ENCODE measurements at places on chromosomes 2 and 18.

DNA sequence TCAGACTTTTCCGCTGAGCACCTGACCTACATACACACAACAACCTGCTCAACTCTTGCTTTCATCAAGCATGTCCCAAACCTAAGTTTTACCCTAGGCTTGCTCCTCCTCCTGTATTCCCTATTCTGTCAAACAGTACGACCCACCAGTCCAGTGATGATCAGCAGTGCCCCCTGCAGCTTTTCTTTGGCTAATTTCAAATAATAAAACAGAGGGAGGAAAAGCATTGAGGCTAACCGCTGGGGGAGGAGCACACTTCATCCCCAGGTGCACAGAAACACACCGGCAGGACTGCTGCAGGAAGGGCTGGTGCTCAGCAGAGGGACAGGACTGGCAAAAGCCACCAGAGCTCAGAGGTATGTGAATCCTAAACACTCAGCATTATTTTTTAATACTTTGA is 21.2 kb downstream of the E2F6 start:
- no peak for DNase-seq

DNA sequence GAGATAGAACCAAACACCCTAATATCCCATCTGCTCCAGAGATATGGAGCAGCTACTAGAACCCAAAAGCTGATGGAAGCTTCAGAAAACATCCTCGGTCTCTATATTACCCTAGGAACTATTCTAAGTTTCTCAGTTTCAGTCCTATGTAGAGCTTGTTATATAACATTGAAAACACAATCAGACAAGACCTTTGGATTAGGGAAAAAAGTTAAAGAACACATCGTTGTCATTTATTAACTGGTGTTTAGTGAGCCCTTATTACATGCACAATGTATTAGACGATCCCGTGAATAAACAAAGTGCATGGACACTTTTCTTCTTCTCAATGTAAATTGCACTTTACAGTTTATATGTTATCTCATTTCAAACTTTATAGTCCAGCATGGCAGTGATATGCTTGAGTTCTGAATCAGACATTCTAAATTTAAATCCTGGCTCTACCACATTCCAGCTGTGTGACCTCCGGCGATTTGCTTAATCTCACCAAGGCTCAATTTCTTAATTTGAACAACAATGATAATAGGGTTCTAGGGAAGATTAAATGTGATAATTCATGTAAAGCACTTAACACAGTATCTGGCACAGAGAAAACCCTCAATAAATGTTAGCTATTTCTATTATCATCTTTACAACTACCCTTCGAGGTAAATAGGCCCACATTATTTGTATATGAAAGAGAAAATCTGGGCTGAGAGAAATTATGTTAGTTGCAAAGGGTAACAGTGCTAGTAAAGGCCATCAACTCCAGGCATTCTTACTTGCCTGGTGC is 83.6 kb upstream of the PIK3C3 start:
- no peak for DNase-seq

GRCh38 chr2:145729993-145730770 is 1210.3 kb upstream of the ZEB2 start:
- DNase-seq = no peak

DNA sequence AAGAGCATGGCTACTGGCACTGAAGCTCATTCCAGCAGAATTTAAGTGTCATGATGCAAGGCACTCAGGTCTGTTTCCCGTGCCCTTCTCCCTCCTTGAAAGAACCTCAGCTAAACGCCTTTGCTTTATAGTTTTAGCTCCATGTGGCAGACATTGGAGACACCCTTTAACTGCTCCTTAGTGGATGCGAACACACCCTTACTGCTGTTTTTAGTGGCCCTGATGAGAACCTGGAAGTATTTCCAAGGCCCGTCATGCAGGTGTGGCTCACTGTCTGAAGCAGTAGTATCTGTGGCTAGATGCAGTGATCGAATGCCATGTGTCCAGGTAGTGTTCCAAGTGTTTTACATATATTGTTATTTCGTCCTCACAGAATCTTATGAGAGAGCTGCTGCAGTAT is 28.3 kb downstream of the KIF5C start:
- no peak for DNase-seq

GRCh38 chr2:71154798-71155197 is 24.4 kb downstream of the MPHOSPH10 start:
- DNase-seq = no peak

GRCh38 chr18:25510096-25510495 is 158.1 kb upstream of the ZNF521 start:
- no peak for DNase-seq

- no peak for DNase-seq
Measured at GRCh38 chr2:100320547-100321178, 1.6 kb downstream of the LONRF2 start.

DNA sequence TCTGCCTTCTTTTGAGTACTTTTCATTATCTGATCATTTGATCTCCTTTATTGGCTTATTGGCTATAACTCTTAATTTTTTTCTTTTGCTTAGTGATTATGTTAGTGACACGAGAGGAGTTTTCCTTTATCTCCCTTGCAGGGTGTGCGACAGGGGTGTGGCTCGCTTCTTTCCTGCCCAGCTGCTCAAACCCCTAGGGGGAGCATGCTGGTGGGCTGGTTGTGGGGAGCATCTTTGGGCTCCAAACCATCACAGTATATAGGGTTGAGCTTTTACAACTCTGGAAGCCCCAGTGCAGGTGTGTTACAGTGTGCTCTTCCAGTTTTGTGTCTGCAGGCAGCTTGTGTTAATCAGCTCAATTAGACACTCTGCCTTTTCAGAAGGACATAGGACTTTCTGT is 357.0 kb upstream of the TMEFF2 start:
- DNase-seq = no peak

GRCh38 chr18:5937121-5937520 is 41.8 kb upstream of the TMEM200C start:
- DNase-seq = no peak
